ENCODE measurements at places on chromosomes 1 and 21.

- DNase-seq: no peak
Observed at GRCh38 chr1:169590932-169591331, 4.7 kb upstream of the F5 start.

DNA sequence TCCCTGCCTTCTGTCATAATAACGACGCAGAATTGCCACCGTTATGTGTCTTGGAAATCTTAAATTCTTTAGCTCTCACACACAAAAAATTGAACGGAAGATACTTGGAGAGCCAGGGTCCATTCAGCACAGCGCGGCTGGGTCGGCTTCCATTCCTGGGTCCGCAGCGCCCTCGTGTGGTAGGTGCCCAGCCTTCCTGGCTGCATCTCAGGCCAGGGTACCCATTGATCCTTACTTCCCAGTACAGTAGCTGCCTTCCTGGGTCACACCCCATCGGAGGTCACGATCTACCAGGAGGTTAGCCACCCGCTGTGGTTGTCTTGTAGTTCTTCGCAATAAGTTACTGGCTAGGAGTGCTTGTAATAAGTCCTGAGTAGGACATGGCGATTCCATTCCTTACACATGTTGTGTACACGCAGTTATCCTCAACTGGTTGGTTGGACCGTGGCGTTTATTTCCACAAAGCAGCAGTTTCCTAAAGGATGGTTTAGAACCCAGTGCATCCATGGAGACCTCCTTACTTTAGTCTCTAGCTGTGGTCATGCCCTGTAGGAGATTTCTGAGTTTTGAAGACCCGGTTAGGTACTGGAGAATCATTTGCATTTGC, 9.9 kb upstream of the MTARC1 start:
- DNase-seq: peak; percentile 60

DNA sequence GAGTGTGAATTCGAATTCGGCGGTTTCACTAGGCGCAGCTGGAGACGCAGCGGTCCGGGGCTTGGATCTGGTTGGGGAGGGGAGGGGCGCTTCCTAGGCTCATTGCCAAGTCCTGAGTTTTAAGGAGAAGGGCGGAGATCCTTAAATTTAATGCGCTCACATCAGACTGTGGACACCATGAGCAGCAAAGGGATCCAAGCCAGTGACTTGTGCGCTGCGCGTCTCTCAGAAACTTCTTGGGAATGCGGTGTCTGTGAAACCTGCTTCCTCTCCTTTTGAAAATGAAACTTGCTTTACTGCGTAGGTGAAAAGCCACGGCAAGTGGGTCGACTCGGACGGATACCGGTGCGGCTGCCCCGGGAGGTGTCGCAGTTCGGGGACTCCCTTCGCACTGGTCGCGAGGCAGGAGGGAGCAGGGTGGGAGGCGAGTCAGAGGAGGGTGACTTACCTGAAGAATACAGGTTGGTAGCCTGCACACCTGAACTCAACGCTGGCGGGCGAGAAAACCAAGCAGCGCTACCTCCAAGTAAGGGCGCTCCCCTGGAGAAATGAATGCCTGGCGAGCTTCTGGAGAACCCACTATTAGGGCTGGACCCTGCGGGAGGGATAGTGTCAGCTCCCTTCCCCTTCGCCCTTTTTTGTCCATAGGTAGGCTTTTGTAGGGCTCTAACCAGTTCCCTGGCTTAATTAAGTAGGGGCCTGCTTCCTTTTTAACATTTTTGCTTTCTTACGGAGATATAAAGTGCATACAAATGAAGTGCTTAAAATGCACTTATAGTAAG, 992 bp downstream of the TENT5C start:
- DNase-seq: peak; percentile 70

GRCh38 chr1:200178340-200178739, 150.8 kb downstream of the NR5A2 start:
- no peak for DNase-seq

DNA sequence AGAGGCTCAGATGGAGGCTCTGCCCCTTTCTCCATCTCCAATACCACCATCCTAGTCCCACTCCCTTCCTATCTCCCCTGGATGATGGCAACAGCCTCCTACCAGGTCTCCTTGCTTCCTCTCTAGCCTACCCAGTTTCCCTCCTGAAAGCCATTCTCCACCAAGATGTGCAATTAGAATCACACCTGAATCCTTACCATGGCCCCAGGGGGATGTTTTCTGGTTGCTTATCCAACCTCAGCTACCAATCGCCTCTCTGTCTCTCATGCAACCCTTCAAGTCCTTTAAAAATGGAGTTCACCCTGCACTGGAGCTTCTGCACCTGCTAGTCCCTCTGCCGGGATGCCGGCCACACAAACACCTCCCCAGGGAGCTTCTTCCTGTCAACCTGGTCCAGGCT, 2.9 kb downstream of the RCAN1 start:
- DNase-seq: no peak

DNA sequence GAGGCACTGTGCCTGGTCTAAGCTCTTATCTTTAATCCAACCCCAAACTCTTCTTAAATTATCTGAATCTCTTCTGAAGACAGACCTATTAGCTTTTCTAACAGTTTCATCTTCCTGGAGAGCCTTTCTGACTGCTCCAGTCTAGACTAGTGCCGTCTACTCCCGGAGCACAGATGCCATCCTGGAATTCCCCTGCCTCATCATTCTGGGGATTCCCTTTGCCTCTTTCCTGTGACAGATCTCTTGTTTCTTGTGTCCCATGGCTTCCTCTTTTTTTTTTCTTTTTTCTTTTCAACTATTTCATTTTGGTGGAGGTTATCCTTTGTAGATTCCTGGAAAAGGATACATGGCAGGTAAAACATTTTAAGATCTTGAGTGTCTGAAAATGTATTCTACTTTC, 11.7 kb downstream of the SEMA4A start:
- no peak for DNase-seq

GRCh38 chr1:55846051-55846450, 630.9 kb upstream of the USP24 start:
- DNase-seq: no peak

DNA sequence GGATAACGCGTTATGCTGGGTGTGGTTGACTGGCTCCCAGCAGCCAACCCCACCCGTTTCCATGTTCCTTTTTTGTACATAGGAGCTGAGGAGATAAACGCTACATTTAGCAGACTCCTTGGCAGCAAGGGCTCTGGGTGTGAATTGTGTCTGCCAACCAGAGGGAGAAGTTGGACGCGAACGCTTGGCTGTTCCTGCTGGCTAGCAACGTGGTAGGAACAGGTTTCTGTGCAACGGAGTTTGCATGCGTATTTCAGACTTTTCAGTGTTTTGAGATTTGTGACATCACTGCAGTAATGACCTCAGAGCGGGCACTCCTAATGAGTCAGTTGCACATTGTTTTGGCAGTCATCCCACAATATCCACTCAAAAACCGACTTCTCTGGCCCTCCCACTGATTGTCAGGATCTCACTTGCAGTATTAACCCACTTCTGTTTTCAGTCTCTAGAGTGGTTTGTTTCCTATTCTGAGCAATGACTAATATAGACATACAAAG, 98.7 kb upstream of the RGS1 start:
- DNase-seq: peak; percentile 17

GRCh38 chr21:41643246-41643966, 123.4 kb downstream of the RIPK4 start:
- no peak for DNase-seq

- DNase-seq: no peak
Observed at GRCh38 chr1:89536555-89537341, 12.1 kb downstream of the LRRC8B start.

DNA sequence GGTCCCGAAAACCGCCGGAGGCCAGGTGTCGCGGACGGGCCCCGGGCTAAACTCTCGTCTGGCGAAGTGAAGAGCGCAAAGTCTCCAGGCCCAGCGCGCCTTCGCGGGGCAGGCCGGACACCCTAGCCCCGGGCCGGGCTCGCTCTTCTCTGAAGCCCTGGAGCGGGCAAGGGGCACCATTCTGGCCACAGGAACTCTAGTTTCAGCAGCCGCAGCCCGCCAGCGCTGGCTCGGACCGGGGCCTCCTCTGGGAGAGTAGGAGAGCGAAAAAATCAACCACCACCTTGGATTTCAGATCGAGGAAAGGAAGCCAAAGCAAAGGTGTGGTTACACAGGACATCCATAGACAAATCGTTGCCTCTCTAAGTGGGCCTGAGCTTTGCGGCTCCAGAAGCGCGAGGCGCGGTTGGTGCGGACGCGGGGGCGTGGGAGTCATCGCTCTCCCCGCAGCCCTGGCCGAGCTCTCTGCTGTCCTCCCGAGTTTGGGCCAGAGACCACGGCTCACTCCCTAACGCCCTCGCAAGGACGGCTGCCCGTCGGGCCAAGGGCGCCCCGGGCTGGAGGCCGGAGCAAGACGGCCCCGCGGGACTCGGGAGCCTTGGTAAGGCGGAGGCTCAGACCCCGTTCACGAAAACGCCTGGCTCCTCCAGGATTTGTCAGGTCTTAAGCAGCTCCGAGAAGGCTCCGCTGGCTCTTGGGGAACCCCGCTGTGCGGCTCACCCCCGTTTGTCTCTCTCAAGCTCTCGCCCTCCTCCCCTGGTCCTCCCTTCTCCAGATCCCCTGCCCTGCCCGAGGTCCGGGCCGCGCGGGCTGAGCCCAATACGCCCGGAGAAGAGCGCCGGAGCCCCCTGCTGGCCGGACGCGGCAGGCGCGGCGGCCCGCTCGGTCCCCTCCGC, 132.9 kb upstream of the DPYD start:
- DNase-seq: peak; percentile 52

DNA sequence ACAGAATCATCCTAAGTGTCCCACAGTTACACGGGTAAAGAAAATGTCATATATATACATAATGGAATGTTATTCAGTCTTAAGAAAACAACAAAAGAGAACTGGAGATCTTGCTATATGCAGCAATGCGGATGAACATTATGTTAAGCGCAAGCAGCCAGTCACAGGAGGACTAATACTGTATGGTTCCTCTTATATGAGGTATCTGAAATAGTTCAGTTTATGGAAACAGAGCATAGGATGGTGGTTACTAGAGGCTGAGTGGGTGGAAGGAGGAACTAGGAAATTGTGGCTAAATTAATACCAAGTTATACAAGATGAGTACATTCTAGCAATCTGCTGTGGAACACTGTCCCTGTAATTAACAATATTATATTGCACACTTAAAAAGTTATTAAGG, 834.3 kb downstream of the KCNT2 start:
- DNase-seq: no peak

GRCh38 chr1:151581451-151581850, 30.4 kb upstream of the SNX27 start:
- DNase-seq: no peak

DNA sequence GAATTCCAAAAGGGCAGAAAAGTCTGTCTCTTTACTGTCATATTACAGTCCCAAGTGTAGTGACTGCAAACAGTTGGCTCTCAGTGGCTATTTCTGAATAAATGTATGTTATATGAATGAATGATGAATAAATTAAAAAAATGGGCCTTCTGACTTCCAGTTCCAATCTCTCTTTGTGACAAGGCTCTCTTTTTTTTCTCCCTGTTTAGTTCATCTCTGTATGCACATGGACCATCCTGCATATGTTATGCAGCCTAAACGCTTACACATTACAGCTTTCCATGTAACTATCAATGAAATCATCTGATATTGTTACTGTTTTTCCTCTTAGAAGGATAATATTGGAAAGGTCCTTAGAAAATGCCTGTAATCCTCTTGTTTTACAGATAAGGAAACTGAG, 363.0 kb downstream of the NUF2 start:
- DNase-seq: no peak

GRCh38 chr21:33305344-33305671, 19.5 kb upstream of the IFNAR1 start:
- DNase-seq: no peak

DNA sequence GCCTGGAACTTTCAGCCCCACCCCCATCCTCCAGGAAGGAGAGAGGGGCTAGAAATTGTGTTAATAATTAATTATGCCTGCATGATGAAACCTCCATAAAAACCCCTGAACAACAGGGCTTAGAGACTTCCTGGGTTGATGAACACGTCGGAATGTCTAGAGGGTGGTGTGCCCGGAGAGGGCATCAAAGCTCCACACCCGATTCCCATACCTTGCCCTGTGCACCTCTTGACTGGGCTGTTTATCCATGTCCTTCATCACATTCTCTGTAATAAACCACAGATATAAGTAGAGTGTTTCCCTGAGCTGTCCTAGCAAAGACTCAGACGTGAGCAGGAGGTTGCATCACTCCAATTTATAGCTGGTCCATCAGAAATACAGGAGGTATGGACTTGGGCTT, 624.0 kb downstream of the NPHP4 start:
- no peak for DNase-seq

- no peak for DNase-seq
Observed at GRCh38 chr1:81834268-81834667, 33.5 kb downstream of the ADGRL2 start.

DNA sequence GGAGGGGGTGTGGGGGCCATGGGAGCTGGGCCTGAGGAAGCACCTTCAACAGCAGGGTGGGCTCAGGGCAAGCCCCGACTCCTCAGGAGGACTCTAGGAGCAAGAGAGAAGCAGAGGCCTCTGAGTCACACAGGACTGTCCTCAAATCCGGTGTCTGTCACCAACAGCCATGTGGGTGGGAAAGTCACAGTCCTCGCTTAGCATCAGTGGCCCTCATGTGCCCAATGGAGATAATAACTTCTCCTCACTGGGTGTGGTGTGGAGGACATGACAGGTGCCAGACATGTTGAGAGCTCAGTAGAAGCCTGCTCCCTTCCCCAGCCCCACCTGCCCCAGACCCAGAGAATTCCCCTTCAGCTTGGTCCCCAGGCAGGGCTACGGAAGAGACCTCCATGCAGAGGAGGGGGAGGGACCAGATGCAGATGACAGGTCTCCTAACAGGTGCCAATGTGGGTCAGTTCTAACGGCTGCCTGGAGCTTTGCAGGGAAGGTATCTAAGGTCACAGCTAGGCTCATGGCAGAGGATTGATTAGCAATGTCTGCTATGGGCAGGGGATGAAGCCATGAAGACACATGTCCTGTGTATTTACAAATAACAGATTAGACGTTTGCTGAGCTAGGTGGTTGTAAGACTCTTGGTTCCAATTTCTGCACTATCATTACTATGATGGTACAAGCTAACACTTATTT, 30.2 kb downstream of the TTC39A start:
- DNase-seq: no peak

- DNase-seq: peak; percentile 38
Observed at GRCh38 chr1:92461364-92462097, 25.2 kb downstream of the GFI1 start.

- DNase-seq: peak; percentile 29
Observed at GRCh38 chr1:101567582-101568189, 330.9 kb downstream of the S1PR1 start.

DNA sequence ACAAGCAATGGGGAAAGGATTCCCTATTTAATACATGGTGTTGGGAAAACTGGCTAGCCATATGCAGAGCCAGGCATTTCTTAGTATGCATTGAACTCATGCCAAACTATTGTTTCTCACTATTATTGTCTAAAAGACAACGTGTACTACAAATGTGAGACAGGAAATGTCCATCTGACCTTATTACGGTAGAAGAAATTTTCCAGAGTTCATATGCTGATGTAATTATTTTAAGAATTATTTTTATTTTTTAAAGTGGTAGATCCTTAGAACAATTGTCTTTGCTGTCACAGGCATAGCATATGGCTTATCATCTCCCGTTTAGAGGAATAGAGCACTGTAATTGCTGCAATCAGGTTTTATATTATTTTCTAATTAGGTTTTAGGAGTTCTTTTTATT, 75.2 kb upstream of the S1PR1 start:
- DNase-seq: no peak
